ENCODE measurements at places on chromosomes 7 and 10. TPM values are rescaled to one million over a fixed set of nuclear protein-coding genes. Genes with fewer than 3 reads are reported as not detected.

GRCh38 chr10:105742184-105742583, 1101.1 kb downstream of the SORCS3 start:
- DNase-seq: no peak

Gene HGF
- total RNA-seq: 3.1 TPM

GRCh38 chr10:129035052-129035827, 431.8 kb upstream of the MGMT start:
- DNase-seq: no peak

- peak; percentile 25 for DNase-seq
Observed at GRCh38 chr7:150417863-150418262, 32.6 kb upstream of the GIMAP8 start.

- no peak for DNase-seq
Observed at GRCh38 chr7:69263550-69263949, 334.7 kb upstream of the AUTS2 start.
